CD4-positive, alpha-beta T cell treated with Interleukin-21 for 1 hour (primary cell): ENCODE measurements at places on chromosomes 5 and 9.

- DNase-seq: no peak
These were observed 66.2 kb downstream of the WNK2 start for GRCh38 chr9:93250185-93250584.

- no peak for DNase-seq
These were observed 74.7 kb downstream of the HAPLN1 start for GRCh38 chr5:83645936-83646335.

DNA sequence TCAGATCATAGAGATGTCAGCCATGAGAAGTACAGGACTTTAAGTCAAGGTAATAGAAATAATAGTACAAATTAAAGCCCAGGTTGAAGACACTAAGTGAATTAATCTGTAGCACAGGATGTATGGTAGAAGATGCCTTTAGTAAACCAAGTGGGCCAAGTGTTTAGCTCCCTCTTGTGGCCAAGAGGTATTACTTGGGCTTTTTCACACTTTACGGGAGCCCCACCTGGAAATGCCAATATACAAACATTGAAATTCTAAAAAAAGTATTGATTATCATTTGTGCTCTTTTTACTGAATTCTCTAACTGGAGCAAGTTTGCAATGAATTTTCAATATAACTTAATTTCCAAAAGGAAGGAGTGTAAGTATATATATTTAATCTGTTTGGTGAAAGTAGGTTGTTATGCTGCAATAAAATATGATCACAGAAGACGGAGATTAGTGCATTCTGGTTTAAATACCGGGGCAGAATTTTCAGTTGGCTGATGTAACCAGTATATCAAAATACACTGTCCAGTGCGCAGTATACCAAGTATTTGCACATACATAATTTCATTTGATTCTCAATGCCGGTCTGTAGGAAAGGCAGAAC is 84.7 kb downstream of the PARP8 start:
- peak; percentile 81 for DNase-seq

GRCh38 chr5:56815658-56816545 is 553 bp downstream of the MAP3K1 start:
- peak; percentile 41 for DNase-seq

- DNase-seq: no peak
These were observed 408.4 kb downstream of the SPOCK1 start for GRCh38 chr5:137090721-137091120.

GRCh38 chr9:89550346-89550927 is 52.5 kb upstream of the SEMA4D start:
- no peak for DNase-seq

DNA sequence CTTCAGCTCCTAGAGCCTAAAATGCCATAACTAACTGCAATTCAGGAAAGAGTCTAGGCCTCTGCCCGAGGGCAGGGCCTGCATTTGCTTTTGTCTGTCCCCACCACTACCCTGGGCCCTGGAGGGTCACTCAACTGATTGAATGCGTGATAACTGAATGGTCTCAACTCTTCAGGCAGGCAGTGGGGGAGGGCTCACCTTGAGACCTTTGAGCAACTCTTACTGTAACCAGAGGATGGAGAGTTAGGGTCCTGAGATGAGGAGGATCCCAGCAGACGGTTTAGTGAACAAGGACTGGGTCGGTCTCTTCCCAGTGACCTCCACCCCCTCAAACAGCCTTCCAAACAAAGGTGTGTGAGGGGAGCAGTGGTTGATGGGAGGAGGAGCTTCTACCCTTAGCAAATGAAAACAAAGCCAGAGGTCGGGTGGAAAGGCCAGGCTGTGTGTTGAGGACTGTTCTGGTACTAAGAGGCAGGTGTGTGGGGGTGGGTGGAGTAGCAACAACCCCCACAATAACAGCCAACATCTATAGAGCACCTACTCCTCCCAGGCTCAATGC is 59.4 kb downstream of the CXXC5 start:
- no peak for DNase-seq

- no peak for DNase-seq
These were observed 49.6 kb downstream of the ARHGAP26 start for GRCh38 chr5:142819825-142820224.

DNA sequence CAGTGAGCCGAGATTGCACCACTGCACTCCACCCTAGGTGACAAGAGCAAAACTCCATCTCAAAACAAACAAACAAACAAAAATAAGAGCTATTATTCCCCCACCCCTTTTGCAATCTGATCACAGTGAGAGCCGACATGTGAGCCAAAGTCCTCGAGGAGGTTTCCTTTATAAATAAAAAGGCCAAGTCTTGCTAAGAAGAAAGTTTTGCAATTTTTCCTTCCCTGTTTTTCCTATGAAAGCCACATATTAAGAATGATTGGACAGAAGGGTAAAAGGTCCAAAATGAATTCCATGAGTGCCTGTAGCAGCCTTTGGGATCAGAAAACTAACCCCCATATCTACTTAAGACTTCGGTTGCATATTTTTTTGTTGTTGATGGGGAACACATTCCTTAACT is 179.7 kb downstream of the TSSK1B start:
- no peak for DNase-seq

- no peak for DNase-seq
These were observed 6.1 kb downstream of the SARDH start for GRCh38 chr9:133731876-133732638.

- no peak for DNase-seq
These were observed 12.3 kb upstream of the SKP1 start for GRCh38 chr5:134189031-134189430.

DNA sequence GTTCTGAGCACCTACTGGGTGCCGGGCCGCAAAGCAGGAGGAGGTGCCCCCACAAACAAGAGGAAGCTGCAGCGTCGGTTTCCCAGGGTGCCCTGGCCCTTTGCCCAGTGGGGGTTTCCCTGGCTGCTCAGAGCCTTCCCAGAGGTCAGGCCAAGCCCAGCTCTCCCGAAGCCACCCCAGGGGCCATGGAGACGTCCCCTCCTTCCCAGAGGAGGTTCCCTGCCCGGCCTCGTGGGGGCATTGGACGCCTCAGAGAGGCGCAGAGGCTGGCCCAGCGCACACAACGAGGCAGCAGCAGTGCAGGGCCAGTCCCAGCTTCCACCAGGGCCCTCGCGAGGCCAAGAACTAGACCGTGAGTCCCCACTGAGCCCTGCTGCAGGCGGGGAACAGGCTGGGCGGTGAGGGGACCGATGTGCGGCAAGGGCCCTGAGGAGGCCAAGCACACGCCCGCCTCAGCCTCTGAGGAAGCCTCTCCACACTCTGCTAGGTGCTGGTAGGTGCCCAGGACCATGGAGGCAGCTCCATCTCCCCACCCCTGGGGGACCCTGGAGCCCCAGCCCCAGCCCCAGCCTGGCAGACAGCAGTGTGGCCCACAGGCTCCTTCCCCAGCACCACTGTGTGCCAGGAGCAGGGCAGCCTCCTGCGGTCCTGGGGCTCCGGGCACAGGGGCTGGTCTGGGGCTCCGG is 7.0 kb downstream of the DIPK1B start:
- peak; percentile 35 for DNase-seq
